ENCODE measurements at places on chromosomes 12 and 14. TPM values are rescaled to one million over a fixed set of nuclear protein-coding genes. Genes with fewer than 3 reads are reported as not detected.

The TMEM179 gene
- not detected for total RNA-seq

The KLRC4 gene
- total RNA-seq, result not detected

The CCDC88C gene
- total RNA-seq, result 43.7 TPM

GRCh38 chr12:70966996-70967790 lies 46.7 kb upstream of the PTPRR start:
- no peak overlapping the region for H3K4me3 ChIP-seq
- H3K36me3 ChIP-seq, result no peaks in the 10 kb centered on the region
- DNase-seq, result no peak
- H3K27me3 ChIP-seq, result no peaks in the 10 kb centered on the region
- H3K27ac ChIP-seq, result no peak overlapping the region
- peaks cover 5% of the 10 kb centered on the region for H3K4me1 ChIP-seq

GRCh38 chr14:85873006-85873405 lies 343.1 kb downstream of the FLRT2 start:
- H3K4me1 ChIP-seq, result no peaks in the 10 kb centered on the region
- no peak overlapping the region for H3K4me3 ChIP-seq
- no peaks in the 10 kb centered on the region for H3K36me3 ChIP-seq
- DNase-seq, result no peak
- H3K27ac ChIP-seq, result no peak overlapping the region
- no peaks in the 10 kb centered on the region for H3K27me3 ChIP-seq

DNA sequence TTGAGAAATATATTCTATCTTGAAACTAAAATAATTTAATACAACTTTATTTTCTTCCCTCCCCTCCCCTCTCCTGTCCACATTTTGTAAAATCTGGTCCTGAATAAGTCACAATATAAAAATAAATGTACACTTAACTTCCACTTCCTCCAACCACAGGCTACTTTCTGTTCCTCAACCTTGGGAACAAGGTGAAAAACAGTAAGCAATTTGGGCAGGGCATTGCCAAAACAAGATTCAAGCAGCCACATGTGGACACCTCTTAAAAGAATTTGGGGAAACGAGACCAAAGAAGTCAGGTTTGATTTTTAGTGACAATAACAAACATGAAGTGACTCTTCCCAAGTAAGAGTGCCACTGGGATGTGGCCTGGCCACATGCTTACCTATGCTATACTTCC lies 115.7 kb downstream of the PTPRQ start:
- no peak for DNase-seq
- H3K4me3 ChIP-seq, result no peak overlapping the region
- no peak overlapping the region for H3K27ac ChIP-seq

DNA sequence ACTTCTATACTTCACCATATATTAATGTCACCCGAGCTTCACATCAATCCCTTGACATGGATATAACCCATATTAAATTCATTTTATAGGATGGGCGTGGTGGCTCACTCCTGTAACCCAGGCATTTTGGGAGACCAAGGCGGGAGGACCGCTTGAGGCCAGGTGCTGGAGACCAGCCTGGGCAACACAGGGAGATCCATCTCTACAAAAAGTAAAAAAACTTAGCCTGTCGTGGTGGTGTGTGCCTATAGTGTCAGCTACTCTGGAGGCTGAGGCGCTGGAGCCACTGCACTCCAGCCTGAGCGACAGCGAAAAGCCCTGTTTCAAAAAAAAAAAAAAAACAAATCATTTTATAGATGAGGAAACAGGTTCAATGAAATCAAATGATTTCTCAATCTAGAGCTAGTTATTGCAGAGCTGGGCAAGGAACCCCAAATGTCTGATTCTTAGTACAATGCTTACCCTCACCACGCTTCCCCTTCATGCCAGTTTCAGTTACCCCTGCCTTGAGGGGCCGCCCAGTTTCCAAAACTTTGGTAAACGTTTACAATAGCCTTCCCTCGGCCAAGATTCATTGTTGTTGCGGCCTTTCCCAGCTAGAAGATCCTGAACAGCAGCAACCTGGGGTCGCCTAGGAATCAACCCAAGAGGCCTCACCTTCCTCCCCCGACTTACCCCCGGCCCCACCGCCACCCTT lies 751 bp downstream of the PSMB5 start:
- peaks cover 10% of the 10 kb centered on the region for H3K4me1 ChIP-seq
- no peak for DNase-seq
- H3K4me3 ChIP-seq, result peak overlapping the region; percentile 96
- no peaks in the 10 kb centered on the region for H3K27me3 ChIP-seq

DNA sequence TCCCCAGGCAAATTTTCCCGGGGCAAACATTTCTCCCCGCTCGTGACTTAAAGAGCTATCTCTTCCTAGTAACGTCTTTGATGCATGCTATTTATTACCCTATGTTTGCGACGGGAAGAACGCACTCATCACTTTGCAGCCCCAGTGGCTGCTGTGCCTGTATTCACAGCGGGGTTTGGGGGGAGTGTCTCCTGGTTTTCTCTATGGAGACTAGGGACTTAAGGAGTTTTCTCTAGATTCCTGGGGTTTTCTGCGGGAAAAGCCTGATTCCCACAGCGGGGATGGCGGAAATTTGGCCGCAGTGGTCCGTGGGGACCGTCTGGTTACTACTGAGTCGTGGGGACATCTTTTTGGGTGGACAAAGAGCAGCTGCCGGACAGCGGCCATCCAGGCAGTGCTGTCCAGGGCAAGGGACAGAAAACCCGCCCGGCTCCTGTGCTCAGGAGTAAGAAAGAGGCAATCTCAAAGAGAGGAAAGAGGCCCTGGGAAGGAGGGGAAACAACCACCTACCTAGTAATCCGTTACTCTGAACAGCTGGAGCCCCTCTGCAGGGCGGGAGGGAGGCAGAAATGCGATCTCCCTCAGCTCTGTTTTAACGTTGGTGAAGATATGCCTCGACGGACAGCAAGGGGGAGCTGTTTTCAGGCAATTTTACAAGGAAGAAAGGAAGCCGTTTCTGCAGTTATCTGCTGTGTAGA lies 771 bp upstream of the AVPR1A start:
- H3K4me3 ChIP-seq, result no peak overlapping the region
- no peaks in the 10 kb centered on the region for H3K36me3 ChIP-seq
- H3K27me3 ChIP-seq, result peaks cover 59% of the 10 kb centered on the region
- H3K27ac ChIP-seq, result no peak overlapping the region
- peaks cover 15% of the 10 kb centered on the region for H3K4me1 ChIP-seq
- DNase-seq, result peak; percentile 61

DNA sequence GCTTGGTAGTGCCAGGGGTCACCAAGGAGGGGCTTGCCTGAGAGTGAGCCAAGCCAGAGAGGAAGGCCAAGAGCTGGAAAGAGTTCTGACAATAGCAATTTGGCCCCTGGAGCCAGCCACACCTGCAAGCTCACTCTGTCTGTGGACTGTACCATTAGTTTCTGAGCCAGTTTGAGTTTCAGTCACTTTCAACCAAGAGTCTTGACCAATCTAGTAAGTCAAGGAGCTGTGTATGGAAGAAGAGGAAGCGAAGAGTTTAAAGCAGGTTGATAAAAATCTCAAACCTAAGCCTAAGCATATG lies 38.5 kb downstream of the NT5DC3 start:
- peaks cover 2% of the 10 kb centered on the region for H3K4me1 ChIP-seq
- H3K27me3 ChIP-seq, result no peaks in the 10 kb centered on the region
- H3K36me3 ChIP-seq, result no peaks in the 10 kb centered on the region
- no peak overlapping the region for H3K4me3 ChIP-seq

GRCh38 chr14:56774503-56774902 lies 35.8 kb downstream of the OTX2 start:
- no peaks in the 10 kb centered on the region for H3K4me1 ChIP-seq
- H3K27ac ChIP-seq, result no peak overlapping the region
- H3K4me3 ChIP-seq, result no peak overlapping the region
- DNase-seq, result no peak

DNA sequence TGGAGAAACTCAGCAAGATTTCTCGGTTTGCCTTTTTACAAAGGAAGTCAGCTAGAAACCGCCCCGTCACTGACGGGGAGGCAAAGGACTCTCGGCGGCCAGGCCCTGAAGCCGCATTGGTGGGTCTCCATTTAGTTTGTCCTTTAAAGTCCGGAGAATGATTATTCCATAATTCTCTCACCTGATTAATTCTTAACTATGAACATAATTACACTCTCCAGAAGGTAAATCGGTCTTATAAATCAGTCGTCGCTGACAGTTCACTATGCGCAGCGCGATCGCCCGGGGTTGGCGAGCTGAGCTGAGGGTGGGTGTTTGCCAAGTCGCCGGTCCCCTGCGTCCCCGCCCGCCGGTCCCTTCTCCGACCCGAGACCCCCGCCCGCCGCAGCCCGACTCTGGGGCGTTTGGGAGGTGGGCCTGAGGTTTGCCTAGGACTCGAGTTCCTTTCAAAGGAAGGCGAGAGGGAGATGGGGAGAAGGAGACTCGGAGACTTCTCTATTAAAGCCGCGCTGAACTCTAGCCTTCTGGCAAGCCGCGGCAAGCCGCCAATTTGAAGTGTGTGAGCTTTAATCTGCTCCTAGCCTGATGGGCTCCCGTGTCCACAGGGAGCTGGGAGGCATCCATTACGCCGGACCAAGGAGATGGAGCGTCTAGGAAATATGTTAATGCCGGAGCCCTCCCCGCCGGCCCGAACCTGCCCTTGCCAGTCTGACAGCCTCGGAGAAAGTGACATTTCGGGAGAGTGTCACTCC lies 392.9 kb downstream of the NOVA1 start:
- no peak overlapping the region for H3K4me3 ChIP-seq
- H3K27me3 ChIP-seq, result peaks cover 5% of the 10 kb centered on the region
- H3K27ac ChIP-seq, result no peak overlapping the region
- H3K4me1 ChIP-seq, result no peaks in the 10 kb centered on the region
- DNase-seq, result peak; percentile 57
- H3K36me3 ChIP-seq, result no peaks in the 10 kb centered on the region

DNA sequence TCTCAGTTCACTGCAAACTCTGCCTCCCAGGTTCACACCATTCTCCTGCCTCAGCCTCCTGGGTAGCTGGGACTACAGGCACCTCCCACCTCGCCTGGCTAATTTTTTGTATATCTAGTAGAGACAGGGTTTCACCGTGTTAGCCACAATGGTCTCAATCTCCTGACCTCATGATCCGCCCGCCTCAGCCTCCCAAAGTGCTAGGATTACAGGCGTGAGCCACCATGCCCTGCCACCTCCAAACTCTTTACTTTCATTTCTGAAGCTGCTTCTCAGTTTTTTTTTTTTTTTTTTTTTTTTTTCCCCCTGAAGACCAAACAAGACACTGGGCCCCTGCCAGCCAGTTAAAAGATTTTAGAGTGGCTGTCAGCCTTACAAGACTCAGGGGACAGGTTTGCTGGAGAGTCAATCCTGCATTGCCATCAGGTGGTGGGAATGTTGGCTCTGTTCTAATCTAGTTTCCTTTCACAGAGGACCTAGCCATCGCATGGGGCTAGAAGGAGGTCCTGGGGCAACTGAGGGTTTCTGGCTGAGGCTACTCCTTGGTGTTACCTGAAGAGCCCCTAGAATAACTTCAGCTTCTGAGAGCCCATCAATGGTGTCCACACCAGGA lies 37.4 kb upstream of the HIGD1C start:
- no peak for DNase-seq
- H3K4me3 ChIP-seq, result no peak overlapping the region
- no peaks in the 10 kb centered on the region for H3K36me3 ChIP-seq
- H3K4me1 ChIP-seq, result no peaks in the 10 kb centered on the region
- H3K27me3 ChIP-seq, result no peaks in the 10 kb centered on the region

GRCh38 chr12:65832217-65832616 lies 7.9 kb downstream of the HMGA2 start:
- H3K36me3 ChIP-seq, result no peaks in the 10 kb centered on the region
- H3K4me3 ChIP-seq, result no peak overlapping the region
- DNase-seq, result no peak
- H3K4me1 ChIP-seq, result no peaks in the 10 kb centered on the region

- H3K4me1 ChIP-seq, result no peaks in the 10 kb centered on the region
- DNase-seq, result no peak
Observed at GRCh38 chr12:131486451-131487230, 224.2 kb upstream of the SFSWAP start.

DNA sequence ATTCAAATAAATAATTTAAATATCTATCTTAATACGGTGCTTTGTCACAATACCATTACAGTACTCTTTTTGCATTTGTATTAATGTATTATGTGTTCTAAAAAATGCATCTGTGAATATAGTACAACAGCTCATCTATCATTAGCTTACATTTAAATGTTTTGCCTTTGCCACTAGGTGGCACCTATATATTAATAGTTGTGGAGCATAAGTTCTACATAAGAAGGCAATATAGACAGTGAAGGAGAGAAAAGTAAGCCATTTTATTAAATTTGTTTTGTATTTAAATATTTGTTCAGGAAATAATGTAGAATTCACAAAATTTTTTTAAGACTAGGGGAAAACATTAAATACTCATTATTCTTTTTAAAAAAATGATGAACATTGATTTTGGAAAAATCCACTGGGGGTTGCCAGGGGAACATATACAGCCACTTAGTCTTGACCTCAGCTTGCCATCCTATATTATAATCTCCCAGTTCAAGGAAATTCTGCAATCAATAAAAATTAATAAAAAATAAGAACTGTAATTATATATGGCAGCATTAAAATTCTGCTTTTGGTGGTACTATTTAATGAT lies 9.8 kb downstream of the CCER1 start:
- H3K27me3 ChIP-seq, result no peaks in the 10 kb centered on the region
- peak; percentile 51 for DNase-seq
- no peak overlapping the region for H3K27ac ChIP-seq
- H3K36me3 ChIP-seq, result no peaks in the 10 kb centered on the region
- no peak overlapping the region for H3K4me3 ChIP-seq

- peaks cover 20% of the 10 kb centered on the region for H3K36me3 ChIP-seq
- no peaks in the 10 kb centered on the region for H3K27me3 ChIP-seq
- H3K4me3 ChIP-seq, result no peak overlapping the region
- no peak overlapping the region for H3K27ac ChIP-seq
Observed at GRCh38 chr12:64419696-64420095, 15.5 kb downstream of the XPOT start.

DNA sequence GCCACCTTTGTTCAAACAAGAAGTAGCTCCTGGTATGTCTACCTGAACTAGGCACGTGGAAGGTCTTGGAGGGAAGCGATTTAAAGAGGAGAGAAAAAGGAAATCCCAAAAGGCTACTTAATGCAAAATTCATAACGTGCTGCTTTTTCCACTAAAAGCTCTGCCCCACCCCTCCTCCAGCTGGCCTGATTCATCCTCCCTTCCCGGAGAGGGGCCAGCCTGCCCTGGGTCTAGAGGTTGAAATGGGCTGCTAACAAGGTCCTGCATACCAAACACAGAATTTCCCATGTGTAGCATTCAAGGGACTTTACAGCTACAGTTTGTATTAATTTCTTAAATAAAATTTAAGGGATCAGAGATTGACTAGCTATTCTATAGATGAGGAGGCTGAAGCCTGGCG lies 83.2 kb downstream of the KNTC1 start:
- no peak overlapping the region for H3K27ac ChIP-seq
- DNase-seq, result no peak
- peaks cover 8% of the 10 kb centered on the region for H3K36me3 ChIP-seq
- H3K4me1 ChIP-seq, result no peaks in the 10 kb centered on the region
- H3K4me3 ChIP-seq, result no peak overlapping the region

GRCh38 chr12:17680220-17680619 lies 409.8 kb downstream of the RERGL start:
- no peaks in the 10 kb centered on the region for H3K27me3 ChIP-seq
- H3K4me3 ChIP-seq, result no peak overlapping the region
- no peaks in the 10 kb centered on the region for H3K36me3 ChIP-seq
- H3K4me1 ChIP-seq, result no peaks in the 10 kb centered on the region
